ENCODE measurements at places on chromosomes 1 and 21.

DNA sequence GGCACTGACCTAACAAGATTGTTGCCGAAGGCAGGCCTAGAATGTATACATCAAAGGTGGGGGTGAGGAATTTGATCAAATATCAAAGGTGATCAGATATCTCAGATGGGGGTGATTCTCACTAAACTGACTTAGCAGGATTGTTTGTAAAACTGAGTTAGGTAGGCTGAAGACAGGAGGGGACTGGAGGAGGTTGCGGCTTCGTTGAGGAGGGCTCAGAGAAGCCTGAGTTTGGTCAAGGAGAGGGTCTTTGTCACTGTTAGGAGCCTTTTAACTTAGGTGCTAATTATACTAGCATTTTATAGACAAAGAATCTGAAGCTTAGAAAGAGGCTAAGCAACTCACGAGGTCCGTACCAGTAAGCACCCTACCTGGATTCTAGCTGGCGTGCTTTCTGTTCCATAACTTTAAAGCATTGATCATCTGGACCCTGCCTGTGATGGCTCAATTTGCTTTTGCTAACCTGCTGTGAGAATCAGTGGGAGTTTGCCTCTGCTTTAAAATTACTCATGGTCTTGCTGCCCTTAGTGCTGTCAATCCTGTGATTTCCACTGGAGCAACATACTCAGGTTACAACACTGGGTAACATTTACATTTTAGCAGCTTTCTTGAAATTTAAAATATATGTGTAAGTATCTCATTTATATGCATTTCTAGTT is 49.8 kb downstream of the ITSN1 start:
- DNase-seq = no peak

DNA sequence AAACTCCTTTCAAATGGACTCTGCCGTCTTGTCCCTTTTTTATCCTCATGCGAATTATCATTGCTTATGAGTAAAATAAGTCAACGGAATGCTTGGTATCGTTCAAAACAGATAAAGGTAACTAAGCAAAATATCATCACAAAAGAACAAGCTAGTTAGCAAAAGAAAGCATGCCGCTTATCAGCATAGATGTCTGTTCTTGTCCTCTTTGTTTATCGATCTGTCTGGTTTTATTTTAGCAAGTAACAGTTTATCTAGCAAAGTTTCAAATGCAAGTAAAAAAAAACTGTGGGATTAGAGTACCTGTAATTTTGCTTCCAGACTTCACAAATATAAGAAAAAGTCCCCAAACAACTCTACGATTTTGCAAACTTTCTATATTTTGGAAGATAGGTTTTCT is 561.5 kb downstream of the USP25 start:
- no peak for DNase-seq

- no peak for DNase-seq
Measured at GRCh38 chr1:89535537-89535936, 10.9 kb downstream of the LRRC8B start.

DNA sequence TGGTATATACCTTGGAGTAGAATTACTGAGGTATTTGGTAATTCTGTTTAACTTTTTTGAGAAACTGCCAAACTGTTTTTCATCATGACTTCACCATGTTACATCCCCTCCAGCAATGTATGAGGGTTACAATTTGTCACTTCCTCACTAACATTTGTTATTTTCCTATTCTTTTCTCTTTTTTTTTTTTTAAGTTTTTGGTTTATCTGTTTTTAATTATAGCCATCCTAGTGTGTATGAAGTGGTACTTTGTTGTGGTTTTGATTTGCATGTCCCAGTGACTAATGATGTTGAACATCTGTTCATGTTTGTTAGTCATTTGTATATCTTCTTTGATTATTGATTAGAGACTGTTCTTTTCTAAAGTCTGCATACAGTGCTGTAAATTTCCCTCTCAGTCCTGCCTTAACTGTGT is 147.3 kb downstream of the HS2ST1 start:
- DNase-seq = no peak

DNA sequence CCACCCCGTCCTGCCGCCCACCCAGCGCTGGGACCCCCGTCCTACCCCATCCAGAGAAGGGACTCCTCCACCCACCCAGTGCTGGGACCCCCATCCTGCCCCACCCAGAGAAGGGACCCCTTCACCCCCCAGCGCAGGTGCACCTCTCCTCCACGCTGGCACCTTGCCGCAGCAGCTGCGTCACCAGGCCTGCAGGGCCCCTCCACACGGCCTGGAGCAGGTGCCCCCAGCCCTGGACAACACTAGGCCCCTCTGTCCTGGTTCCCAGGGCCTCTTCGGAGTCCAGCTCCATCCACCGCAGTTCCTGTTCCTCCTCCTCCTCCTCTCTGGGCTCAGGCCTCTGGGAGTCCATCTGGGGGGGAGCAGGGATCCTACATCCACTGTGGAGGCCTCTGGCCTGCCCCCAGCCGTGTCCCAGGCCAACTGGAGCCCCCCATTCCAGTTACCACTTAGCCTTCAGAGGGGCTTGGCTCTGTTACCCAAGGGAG is 378 bp downstream of the ANKRD65 start:
- DNase-seq = no peak

DNA sequence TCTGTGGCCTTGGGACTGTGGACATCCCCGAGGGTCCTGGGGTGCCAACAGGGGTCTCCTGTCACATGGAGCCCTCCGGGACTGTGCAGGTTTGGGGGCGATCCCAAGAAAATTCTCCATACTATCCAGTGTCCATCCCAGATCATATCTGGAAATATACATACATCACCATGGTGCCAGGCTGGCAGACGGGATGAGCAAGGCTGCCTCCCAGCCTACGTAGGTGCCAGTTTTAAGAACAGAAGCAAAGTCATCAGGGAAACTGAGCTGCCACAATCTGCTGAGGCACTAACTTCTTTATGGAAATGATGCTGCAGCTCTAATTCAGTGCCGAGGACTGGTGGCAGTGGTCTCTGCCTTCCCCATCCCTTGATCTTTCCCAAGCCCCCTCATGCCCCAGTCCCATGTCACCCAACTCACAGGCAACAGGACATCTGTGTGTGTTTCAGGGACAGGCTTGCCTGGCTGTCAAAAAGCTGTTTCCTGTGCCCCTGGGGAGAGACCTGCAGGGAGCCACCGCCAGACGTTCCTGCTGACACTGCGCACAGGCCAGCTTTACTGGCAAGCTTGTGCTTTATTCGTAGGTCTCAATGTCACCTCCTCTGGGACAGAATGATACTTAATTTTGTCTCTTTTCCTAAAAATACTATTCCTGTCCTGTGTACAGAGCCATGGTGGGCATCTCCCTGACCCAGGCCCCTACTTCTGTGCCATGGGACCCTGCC is 15.5 kb downstream of the TEX35 start:
- DNase-seq = no peak

GRCh38 chr1:18927082-18927653 is 24.8 kb upstream of the ALDH4A1 start:
- no peak for DNase-seq

- no peak for DNase-seq
Measured at GRCh38 chr1:115529216-115529897, 112.4 kb upstream of the VANGL1 start.

DNA sequence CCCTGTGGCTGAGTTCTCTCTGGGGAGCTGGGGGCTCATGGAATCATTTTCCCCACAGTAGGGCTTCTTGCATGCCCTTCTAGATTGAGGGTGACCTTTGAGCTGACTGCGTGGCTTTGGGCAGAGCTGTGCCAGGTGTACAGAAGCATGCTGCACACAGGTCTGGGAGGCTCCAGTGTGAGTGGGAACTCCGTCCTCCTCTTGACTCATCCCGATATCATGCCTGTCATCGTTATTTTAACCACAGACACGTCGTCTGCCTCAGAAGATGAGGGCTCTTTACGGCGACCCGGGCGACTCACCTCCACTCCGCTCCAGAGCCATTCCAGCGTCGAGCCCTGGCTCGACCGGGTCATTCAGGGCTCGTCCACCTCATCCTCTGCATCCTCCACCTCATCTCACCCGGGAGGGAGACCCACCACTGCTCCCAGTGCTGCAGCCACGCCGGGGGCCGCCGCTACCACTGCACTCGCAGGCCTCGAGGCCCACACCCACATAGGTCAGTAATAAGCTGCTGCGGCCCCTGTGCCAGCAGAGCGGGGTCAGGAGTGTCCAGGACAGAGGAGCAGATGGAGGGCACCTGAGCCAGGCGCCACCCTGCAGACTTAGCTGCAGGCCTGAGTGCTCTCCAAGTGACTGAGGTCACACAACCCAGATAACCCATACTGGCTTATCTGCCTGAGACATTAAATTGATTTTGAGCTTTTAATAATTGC is 39.8 kb downstream of the DIP2A start:
- no peak for DNase-seq

DNA sequence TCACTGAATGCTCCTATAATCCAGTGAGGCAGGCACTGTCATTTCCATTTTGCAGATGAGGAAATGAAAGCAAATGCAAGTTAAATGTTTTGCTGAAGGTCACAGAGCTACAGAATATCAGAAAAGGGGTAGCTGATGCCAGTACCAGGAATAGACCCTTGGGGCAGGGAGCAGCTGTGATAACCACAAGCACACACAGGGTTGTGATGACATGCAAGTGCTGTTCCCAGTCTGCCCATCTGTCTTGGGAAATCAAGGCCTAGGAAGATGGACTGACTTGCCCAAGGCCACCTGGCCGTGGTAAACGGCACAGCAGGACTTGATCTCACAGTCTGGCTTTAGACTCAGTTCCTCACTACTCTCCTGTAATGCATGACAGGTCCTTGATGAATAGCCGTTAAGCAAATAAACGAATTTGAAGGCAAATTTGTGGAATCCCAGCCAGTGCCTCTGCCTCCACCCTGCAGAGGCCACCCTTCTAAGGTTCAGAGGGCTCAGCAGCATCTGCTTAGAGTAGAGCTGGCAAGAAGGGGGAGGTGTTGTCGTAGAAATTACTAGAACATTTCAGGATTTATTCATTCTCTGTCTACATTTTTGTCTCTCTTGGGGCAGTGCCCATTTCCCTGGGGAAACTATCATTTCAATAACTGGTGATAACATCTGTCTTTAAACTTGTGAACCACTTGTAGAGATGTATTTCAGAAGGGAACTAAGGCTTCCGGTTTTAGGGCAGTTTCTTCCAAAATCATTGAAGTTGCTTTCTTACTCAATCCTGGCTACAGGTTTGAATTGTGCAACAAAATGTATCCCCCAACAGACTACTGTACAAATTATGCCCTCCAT is 53.2 kb upstream of the MRPS6 start:
- DNase-seq = no peak

- DNase-seq = no peak
Measured at GRCh38 chr1:207109004-207109403, 5.0 kb downstream of the C4BPA start.

GRCh38 chr1:1021920-1022259 is 2.0 kb downstream of the AGRN start:
- no peak for DNase-seq

DNA sequence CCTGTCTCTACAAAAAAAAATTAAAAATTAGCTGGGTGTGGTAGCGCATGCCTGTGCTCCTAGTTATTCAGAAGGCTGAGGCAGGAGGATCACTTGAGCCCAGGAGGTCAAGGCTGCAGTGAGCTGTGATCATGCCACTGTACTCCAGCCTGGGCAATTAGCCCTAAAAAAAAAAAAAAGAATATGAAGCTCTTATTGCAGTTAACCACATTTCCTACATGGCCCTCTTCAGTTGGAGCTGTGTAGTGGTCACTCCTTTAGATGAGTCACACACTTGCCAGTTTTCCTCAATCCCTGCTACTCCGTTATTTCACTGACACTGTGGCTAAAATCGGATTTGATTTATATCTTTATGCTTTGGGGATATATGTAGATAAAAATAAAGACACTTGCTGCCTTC is 11.8 kb downstream of the NFYC start:
- DNase-seq = no peak

- no peak for DNase-seq
Measured at GRCh38 chr1:96825231-96825630, 103.6 kb downstream of the PTBP2 start.

GRCh38 chr1:81733480-81733879 is 67.3 kb upstream of the ADGRL2 start:
- DNase-seq = no peak

- no peak for DNase-seq
Measured at GRCh38 chr1:11150326-11150725, 38.8 kb upstream of the ANGPTL7 start.

DNA sequence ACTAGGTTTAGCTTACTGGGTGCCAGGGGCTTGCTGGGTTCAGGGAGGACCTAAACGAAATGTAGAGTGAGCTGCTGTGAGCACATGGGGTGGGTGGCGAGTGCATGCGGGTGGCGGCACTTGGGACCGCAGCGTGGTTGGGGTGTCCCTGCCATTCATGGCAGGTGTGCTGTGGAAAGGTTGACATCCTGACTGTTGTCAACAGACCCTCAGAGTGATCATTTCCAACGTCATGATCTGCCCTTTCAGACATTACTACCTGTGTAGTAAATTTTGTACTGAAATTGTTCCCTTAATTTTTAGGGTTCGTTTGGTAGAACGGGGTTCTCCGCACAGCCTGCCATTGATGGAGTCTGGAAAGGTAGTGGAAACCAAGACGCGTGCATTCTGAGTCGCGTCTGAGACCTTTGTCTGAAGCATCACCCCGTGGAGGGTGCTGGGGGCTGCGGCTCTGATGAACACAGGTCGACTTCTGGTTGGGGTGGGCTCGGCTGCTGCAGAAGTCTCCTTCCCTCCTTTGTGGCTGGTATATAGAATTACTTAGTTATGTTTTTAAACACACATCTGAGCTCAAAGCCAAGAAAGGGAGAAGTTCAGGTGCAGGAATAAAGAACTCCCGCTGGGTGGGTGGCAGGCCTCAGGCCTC is 43.3 kb downstream of the S100B start:
- DNase-seq = no peak

DNA sequence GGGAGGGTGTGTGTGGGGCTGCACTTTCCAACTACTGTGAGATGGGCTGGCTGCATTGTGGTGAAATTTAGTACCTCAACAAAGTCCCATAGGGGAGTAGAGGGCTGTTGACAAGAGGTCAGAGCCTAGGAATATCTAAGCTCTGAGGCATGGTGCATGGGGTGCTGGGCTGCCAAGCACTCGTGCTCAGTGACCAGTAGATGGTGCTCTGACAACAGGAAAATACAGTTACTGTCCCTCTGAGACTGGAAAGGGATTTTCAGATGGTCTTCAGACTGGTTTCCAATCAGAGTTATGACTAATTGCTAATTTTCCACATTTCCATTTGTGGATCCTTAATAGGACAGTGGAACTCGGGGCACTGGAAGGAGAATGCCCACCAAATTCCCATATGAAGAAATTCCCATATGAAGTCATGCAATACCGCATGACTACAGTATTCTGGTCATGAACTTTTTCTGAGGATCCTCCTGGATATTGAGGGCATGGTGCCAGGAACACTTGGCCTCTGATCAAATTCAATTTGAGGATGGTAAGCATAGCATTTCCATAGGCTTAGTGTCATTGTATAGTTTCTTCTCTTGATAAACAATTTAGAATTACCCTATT is 4.1 kb upstream of the CACNA1E start:
- DNase-seq = no peak

Data from cortex of kidney (tissue), 1 donor.